ENCODE measurements at places on chromosomes 12 and 14.

DNA sequence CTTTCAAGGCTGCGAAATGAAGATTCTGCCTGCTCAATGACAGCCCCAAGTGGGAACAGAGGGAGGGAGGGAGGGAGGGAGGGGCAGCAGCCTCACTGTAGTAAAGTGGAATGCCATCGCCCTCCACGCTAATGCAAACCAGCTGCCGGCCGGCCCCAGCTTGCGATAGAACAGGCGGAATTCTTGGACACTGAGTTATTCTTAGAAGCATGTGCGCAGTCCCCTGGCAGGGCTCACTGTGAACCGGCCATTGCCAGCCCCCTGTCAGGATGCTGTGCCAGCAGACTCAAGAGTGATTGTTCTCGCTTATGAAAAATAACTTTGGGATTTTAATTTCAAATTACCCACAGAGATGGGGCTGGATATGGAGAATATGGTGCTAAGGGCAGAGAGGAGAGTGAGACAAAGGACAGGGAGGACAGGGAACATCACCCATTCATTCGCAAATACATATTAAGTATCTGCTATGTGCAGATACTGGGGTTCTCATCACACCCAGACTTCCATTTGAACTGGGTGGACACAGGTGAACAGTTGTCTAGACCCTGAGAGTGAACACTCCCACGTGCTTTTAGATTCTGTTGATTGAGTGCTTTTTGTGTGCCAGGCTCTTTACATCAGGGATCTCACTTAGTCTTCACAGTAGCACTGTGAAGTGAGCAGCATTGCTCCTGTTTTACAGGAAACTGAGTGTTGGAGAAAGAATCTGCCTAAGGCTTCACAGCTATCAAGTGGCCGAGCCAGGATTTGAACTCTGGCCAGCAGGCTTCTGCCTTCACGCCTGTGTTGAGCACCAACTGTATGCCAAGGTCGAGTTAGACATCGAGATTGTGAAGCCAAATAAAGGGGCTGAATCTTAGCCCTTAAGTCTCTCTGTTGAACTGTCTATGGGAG, 192.9 kb downstream of the C12orf75 start:
- DNase-seq: no peak

DNA sequence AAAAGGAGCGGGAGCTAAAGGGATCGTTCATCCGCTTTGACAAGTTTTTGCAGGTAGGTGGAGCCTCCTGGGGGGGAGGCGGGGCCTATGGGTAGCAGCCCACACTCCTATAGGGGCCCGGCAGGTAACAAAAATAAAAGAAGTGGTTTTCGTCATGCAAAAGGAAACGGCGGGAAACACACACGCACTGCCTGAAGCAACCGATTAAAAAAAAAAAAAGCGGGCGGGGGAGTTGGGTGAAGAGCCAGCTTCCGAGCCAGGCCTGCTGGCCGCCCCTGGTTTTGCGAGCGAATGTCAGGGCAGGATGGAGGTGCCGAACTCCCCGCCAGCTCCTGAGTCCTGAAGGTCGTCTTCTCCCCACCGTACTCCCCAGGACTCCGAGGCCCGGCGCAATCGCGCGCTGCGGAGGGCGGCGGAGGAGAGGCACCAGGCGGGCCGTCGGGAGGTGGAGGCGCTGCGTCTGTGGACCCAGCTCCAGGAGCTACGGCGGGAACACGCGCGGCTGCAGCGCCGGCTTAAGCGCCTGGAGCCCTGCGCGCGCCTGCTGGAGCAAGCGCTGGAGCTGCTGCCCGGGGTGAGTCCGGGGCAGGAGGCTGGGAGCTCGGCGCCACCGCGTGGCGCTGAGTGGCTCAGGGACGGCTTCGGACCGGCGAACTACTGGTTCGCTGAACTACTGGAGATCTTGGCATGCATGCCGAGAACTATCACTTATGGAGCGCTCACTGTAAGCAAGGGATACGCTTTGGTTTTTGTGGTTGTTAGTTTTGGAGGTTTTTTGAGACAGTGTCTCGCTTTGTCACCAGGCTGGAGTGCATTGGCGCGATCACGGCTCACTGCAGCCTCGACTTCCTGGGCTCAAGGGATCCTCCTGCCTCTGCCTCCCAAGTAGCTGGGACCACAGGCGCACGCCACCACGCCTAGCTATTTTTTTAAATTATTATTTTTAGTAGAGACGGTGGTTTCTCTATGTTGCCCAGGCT, 3.6 kb downstream of the CFAP73 start:
- DNase-seq: peak; percentile 66

DNA sequence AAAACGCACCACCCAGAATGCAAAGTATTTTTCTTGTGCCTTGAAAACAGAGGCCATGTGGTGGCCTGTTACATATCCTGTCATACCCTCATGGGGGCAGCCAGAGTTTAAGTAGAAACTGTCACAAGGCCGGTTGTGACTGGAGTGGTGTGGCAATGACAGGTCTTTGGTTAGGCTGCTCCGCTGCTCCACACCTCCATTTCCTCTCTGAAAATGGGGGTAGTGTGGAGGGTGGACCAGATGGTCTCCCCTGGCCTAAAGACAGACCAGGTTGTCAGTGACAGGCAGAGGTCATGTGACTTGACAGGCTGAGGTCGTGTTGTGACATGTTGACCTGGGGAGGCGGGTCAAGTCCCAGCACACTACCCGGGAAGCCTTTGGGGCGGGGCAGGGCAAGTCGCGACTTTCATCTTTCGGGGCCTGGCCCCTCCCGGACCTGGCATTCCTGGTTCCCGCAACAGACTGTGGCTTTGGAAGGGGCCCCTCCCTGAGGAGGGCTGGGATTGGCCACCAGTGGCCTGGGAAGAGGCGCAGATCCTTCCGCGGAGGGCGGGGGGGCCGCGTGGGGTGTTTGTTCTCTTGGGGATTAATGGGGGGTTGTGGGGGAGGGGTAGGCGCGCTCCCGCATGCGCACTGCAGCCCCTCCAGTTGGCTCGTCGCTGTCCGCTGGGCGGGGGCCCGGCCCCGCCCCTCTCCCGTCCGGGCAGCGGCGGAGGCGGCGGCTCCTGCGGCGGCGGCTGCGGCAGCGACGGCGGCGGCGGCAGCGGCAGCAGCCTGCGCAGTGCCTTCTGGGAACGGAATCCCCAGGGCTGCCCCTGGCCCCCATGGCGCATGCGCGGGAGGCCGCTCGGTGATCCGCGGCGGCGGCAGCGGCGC, at the start of gene MBD6:
Gene MBD6, plus strand, starts transcription at position 814 of the 876 bp plus-strand sequence. CDS start 1,480 bp downstream, outside the sequence.
- peak; percentile 91 for DNase-seq

GRCh38 chr12:79933532-79934264, 1.2 kb downstream of the PPP1R12A start:
- peak; percentile 42 for DNase-seq

- DNase-seq: peak; percentile 63
Measured at GRCh38 chr14:76953311-76953945, 75.1 kb downstream of the IRF2BPL start.

- no peak for DNase-seq
Measured at GRCh38 chr14:37616853-37617252, 21.4 kb downstream of the TTC6 start.

GRCh38 chr12:47391566-47391965, 311.8 kb upstream of the AMIGO2 start:
- DNase-seq: peak; percentile 61
